ENCODE measurements at places on chromosomes 1 and 21.

- DNase-seq: no peak
Measured at GRCh38 chr1:74857676-74858075, 124.7 kb downstream of the TYW3 start.

GRCh38 chr1:117336088-117336817, 31.0 kb upstream of the MAN1A2 start:
- DNase-seq: no peak

DNA sequence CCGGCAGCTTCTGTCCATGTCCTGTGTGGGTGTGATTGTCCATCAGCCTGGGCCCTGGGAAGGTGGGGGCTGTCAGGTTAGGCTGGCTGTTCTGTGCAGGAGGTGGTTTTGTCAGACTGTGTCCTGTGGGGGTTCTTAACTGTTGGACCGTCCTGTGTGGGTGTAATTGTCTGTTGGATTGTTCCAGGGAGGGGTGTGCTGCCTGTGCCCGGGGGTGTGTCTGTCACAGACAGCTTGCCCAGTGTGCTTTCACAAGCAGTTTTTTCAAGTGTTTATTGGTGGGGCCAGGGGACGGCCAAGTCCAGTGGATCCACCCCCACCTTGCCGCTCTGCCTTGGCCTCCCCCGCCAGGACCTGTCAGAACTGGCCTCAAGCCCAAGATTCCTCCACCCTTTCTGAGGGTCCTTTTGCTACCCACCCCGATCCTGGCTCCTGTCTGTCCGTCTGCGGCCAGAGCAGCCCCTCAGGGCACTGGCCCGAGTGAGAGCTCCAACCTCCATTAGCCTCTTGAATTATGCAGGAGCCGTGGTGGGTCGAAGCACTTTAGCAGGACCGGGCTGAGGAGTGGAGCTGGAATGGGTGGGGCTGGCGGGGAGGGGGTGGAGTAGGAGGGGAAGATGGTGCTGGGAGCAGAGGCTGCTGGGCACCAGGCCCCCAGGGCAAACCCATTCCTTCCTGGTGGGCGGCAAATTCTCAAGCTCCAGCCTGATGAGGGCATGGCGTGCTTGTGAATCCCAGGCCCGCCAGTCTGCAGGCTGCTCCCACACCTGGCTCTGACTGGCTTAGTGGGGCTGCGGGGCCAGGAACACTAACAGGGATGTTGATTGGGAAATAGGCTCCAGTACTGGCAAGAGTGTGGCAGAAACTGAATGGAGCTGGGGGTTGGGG, 47.2 kb downstream of the PTPRF start:
- no peak for DNase-seq

- DNase-seq: no peak
Measured at GRCh38 chr1:57363643-57364042, 60.2 kb downstream of the DAB1 start.

DNA sequence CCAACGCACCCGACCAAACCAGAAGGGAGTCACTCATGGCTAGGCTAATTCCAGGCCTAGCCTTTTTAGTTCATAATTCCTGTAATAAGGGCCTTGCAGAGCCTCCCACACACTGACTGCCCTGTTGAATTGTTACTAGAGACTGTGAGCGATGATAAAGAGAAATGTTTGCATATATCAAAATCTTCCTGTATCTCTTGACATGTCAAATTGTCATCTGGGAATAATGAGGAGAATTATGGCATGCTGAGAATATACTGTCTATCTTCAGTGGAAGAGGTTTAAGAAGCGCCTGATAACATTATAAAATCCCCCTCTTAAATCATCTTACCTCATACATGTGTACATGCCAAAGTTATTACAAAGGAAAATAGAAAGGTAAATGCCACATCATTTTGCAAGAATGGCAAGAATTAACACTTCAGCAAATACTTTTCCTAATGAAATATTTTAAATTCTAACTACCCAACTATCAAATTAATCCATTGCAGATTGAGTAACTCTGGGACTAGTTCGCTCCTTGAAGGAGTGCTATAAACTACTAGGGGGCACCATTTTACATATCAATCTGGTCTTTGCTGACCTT, 144.1 kb downstream of the CENPF start:
- DNase-seq: no peak

- peak; percentile 17 for DNase-seq
Measured at GRCh38 chr1:246492611-246493245, 14.4 kb downstream of the SMYD3 start.

GRCh38 chr21:33968995-33969348, 53.4 kb upstream of the ATP5PO start:
- no peak for DNase-seq

- no peak for DNase-seq
Measured at GRCh38 chr1:194866153-194866552, 1679.7 kb upstream of the B3GALT2 start.

GRCh38 chr1:89942014-89942413, 52.9 kb upstream of the ZNF326 start:
- no peak for DNase-seq

GRCh38 chr1:231124746-231125145, 37.1 kb upstream of the TRIM67 start:
- no peak for DNase-seq

DNA sequence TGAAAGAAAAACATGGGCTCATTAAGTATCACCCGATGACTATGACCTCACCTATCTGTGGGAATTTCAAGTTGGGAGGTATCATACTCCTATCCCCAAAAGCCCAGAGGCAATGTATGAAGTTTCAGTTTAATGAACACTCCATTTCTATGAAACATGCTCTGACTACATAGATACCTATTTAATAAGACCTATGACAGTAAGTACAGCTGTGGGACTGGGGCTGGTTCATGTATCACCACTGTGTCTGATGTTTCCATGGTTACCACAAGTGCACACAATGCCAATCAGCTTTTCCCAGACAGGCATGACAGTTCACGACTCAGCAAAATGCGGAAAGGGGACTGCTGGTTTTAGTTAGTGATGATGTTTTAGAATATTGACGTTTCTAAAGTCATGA, 167.7 kb downstream of the SIPA1L2 start:
- DNase-seq: no peak

DNA sequence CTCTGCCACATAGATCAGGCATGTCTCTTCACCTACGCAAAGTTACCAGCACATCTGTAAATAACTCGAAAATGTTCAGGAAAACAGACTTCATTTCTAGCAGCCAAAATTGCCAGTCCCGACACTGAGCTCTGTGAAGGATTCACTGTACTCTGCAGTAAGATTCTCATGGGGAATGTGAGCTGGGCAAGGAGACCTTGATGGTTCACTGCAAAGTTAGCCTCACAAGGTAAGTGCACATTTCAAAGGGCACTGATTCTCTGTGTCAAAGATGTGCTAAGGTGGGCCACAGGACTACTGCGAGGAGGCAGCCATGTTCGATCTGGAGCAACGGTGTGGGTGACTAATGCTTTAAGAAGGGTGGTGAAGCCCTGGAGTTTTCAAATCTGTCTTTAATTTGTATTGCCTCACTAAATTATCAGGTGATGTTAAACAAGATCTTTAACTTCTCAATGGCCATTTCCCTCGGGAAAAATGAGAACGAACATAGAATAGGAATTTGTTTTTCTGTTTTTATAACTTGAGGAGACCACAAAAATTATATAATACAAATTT, 25.2 kb downstream of the STPG1 start:
- DNase-seq: no peak

DNA sequence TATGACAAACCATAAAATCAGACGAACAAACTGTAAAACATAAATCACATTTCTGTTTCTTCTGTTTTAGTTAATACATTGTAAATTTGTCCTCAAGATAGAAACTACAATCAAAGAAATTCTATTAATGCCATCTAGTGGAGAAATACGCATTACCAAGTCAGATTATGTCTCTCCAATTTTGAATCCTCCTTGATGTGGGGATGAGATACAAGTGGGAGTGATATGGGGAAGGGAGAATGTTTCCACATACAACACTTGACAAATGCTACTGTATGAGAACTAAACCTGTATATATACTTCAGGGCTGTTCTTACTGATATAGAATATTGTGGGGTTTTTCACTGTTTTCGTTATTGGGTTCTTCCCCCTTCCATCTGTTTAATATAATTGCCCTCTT, 2.6 kb downstream of the HFM1 start:
- no peak for DNase-seq

- DNase-seq: no peak
Measured at GRCh38 chr1:175172503-175172902, 20.1 kb downstream of the KIAA0040 start.

GRCh38 chr21:32415451-32416398, 3.2 kb downstream of the EVA1C start:
- no peak for DNase-seq

DNA sequence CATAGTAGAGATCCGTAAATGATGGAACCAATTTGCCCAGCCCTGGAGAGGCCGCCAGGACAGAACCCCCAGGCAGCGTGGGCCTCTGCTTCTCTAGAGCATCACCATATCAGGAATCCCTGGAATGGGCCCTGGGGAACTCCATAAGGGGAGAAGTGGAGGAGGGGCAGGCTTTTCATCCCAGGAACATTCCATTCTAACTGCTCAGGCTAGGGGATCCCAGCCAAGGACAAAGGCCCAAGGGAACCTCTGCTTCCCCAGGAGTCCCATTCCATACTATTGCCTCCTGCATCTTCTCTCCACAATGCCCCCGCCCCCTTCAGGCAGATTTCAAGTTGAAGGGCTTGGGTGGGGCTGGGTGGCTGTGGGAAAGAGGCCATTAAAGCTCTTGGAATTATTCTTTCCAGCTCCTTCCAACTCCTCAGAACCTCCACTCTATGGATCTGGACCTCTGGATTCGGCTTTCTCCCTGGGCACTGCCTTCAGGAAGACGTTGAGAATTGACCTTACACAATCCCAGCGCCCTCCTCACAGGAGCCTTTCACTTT, 6.0 kb downstream of the TRNP1 start:
- peak; percentile 98 for DNase-seq

DNA sequence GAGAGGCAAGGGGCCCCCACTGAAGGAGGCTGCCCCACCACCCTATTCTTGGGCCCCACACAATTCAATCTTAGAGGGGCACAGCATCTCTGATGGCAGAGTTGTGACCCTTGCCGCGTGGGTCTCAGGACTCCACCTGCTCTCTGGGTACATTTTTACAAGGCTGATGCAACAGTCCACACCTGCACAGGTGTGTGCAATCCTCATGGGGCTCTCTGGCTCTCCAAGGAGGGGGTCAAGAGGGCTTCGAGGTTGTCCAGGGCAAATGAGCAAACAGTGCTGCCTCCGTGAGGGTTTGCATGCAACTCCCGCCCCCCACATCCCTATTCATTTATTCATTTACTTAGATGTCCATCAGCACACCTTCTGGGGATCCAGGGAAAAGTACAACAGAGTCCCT, 81.6 kb upstream of the IFFO2 start:
- DNase-seq: no peak

GRCh38 chr1:194709439-194709838, 1523.0 kb upstream of the B3GALT2 start:
- DNase-seq: no peak

DNA sequence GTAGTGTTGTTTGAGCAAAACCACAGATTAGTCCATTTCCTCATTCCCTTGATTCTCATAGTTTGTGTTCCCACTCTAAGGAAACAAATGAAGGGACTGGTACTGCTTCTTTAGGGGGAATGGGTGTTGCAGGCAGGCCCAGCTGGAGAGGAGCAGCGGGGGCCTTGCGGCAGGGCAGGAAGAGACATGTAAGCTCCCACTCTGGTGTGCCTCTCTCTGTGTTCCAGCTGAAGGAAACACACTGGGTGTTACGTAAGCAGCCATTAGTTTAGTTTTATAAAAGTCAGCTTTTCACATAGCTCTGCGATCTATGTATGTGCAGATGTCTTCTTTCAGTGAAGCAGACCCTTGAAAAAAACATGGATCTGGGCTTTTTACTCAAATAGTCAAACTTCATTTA, 99.5 kb downstream of the CACHD1 start:
- DNase-seq: no peak

- no peak for DNase-seq
Measured at GRCh38 chr1:75985827-75986226, 53.6 kb upstream of the ASB17 start.

DNA sequence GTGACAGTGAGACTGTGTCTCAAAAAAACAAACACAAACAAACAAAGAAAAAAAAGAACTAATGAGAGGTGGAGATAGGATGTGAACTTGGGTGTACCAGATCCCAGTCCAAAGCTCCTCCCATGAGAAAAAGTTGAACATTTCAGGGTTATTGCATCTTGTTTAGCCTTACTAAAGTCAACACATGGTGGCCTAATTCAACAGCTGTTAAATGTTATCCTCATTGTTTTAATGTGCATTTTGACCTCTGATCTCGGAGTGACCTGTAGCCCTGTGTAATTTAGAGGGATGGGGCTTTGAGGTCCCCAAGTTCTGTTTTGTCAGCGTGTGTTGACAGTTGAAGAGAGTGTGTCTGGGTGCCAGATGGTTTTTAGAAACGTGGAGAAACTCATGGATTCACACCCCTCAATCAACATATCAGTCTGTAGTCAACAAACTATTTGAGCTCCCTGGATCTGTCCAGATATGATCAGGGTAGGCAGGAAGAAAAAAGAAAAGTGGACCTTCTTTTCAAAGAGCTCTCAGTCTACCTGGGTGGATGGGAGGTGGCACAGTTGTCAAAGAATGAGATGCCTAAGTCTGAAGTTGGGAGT, 34.7 kb downstream of the PTPRU start:
- DNase-seq: no peak

GRCh38 chr1:213464786-213465460, 413.9 kb downstream of the RPS6KC1 start:
- DNase-seq: no peak

DNA sequence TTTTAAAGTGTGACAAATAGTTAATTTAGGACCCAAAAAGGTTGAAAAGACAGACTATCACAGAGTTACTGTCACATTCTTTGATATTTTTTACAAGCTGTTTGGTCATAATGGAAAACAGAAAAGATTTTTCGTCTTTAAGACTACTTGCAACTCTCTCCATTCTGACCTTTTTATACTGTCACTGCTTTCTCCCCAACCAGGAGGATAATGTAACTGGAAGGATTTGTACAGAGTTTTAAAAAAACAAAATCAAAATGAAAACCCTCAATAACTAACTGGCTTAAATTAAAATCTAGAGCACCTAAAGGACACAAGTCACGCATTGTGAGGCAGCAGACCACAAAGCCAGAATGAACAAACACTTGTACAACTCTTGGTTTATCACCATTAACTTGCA, 257.7 kb downstream of the FAF1 start:
- DNase-seq: no peak

DNA sequence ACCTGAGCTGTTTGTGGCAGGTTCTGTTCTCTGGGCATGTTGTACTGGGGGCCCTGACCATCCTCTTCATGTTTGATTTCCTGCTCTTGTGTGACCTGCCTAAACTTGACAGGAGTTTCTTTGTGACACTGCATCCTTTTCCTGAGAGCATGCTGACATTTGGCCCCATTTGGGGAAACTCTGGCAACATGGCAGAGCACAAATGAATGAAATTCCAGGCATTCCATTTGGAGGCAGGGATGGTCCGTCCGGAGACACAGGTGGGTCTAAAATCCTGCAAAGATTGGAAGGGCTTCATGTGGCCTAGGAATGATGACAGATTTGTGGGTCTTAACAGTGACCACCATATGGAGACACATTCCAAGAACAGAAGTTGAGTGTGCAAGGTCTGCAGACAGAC, 184.0 kb downstream of the FCRL5 start:
- DNase-seq: no peak
